ENCODE measurements at places on chromosomes 12 and 14.

DNA sequence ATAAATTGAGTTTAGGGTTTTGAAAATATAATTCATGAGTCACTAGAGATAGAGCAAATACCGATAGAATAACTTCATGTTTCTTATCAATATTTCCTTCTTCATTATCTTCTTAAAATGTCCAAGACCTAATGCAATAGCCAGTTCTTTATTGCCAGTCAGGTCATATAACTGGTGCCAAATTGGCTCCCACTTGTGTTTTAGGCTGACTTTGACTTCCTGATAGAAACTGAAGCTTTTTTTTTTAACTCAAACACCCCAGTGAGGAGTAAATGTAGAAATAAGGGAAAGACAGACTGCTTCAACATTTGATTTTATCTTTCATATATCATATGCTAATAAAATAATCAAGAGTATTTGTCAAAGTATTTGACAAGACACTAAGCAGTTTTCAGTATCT is 80.7 kb downstream of the ARMH4 start:
- DNase-seq: no peak

DNA sequence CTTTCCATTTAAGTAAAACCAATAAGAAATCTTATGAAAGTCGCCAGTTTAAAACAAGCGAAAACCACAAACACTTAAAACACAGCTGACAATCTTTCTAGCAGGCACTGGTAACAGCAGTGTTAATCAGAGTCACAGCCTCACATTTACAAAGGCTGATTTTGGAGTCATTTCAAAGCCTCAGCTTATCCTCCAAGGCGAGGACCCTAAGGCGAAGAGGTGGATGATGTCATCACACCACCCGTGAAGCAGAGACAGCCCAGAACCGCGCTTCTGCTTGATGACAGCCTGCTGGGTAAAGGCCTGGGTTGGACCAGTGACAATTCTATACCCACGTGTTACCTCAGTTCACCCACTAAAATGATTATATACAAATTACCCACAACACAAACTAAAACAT is 10.1 kb downstream of the GOLGA3 start:
- no peak for DNase-seq

DNA sequence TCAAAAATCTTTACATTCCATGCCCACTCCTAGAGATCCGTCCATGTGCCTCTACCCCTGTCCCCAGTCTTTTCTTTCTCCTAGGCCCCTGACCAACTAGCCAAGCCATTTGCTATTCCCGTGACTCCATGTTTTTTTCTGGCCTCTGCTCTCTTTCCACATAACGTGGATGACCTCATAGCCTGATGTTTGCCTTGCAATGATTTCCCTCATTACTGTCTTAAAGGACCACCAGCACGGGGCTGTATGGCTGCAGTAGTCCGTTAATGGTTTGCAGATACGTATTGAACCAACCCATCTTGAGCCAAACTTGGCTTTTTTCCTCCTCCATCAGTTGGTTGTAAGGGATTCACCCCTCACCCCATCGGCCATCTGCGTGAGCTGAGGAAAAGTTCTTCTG is 226.0 kb downstream of the PCNX1 start:
- no peak for DNase-seq

GRCh38 chr12:77189901-77190416 is 124.6 kb upstream of the E2F7 start:
- no peak for DNase-seq

GRCh38 chr12:6375269-6376078 is at the start of gene SCNN1A:
Gene SCNN1A (minus strand): TSS chr12:6375563. CDS start chr12:6374783, 780 bp downstream.
- DNase-seq: no peak

DNA sequence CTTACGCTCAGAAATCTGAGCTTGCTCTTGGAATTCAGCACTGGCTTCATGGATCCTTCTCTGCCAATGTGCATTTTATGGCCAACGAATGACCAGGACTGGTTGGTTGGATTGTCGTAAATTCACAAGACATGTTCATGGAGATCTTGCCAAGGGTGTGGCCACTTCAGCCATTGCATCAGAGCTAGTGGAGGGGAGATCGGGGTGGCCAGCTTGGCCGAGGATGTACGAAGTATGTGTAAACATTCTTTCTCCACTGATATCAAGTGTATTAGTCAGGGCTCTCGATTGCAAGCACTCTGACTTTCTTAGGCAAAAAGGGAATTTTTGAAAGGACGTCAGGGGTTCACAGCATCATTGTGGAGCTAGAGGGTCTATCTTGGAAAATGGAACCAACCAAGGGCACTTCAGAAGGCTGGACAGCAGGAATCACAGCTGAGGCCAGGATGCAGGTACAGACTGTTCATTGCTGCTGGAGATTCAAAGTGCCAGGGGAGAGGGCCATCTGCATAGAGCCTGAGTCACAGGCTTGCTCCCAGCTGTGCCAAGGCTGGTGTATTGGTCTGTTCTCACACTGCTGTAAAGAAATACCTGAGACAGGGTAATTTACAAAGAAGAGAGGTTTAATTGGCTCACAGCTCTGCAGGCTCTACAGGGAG is 32.9 kb upstream of the ADGRD1 start:
- DNase-seq: no peak

DNA sequence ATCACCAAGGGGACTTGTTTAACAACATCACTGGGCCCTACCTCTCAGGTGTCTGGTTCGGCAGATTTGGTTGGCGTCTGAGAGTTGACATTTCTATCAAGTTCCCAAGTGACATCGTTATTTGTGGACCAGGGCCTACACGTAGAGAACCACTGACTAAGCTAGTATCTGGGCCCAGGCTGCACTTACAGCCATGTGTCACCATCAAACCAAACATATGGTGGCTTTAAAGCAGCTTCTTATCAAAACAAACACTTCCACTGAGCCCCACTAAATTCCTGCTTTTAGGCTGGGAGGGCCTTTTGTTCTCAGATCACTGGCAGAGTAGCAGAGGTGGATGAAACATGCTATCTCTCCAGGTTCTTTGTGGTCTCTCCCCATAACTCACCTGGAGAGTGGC is 220.5 kb downstream of the PELI2 start:
- DNase-seq: no peak

DNA sequence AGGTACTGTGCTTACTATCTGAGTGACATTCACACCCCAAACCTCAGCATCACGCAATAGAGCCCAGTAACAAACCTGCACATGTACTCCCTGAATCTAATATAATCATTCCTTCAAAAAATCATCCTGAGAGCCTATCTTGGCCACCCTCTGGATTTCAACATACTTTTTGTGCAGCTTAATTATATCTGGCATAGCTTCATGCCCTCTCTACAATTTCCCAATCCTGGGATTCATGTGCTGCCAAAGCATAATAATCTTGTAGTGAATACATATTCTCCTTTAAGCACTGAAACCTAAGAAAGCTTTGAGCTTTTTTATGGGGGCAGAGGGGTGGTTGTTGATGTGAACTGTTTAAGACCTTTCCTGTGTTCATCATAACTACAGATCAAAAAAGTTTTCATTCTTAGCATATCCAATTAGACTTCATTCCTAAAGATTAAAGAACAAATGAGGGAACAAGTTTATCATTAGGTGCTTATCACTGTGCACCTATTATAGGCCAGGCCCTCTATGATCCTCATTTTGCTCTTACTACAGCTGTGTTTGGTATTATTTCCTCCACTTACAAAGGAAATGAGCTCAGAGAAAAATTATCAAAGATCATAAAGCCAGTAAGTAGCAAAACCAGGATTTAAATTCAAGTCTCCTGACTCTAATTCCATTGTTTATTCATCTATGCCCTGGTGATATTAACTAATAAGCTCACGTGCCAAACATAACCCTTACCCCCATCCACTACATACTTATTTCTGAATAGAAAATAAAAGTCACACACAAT is 51.2 kb downstream of the SINHCAF start:
- DNase-seq: no peak

DNA sequence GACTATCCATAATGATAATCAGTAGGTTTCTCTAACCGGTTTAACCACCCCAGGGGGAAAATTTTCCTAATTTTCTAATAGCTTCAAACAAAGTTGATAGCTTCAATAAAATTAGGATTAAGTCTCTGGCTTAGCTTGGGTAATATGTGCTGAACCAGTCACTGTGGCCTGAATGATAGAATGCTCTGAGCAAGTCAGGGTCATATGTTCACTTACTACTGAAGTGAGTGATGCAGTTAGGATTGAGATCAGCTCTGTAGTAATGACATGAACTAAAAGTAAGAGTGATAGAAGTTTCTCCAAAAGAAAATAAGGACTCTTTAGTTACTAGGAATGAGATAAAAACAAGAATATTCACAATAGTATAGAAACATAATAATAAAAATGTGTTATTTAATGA is 32.6 kb downstream of the ETNK1 start:
- peak; percentile 6 for DNase-seq
